ENCODE measurements at places on chromosomes 6 and 20. TPM values are rescaled to one million over a fixed set of nuclear protein-coding genes. Genes with fewer than 3 reads are reported as not detected.

- H3K4me1 ChIP-seq: peaks cover 4% of the 10 kb centered on the region
- H3K36me3 ChIP-seq: no peaks in the 10 kb centered on the region
- H3K4me3 ChIP-seq: no peak overlapping the region
- DNase-seq: no peak
- H3K27me3 ChIP-seq: no peaks in the 10 kb centered on the region
These were observed 9.9 kb downstream of the ANKRD66 start for GRCh38 chr6:46756469-46757213.

DNA sequence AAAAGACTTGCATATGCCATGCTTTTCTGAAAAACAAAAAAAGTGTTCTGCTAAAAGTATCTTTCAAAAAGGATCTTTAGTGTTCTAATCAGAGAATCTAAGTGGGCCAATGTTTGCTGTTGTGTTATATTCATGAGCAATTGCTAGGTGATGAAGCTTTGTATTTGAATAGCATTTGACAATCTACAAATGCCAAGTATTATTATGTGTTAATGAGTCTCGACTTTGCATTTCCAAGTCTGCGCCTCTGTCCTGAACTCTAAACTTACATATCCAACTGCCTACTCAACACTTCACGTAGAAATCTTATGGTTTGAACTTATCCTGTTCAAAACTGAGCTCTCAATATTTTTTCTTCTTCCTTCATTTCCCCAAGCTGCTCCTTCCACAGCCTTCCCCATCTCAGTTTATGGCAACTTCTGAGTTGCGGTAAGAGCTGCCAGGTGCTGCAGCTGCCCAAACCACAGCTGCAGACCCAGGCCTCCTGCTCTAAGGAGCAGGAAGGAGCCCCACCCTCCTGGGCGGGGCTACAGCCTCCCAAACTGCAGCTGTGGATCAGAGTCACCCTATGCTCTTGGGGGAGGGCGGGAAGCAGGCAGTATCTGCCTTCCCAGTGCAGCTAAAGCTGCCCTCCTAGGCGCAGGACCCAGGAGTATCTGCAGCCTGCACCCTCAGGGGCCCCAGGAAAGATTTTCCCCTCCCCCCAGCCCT, 16.7 kb upstream of the MAK start:
- DNase-seq: no peak
- H3K27me3 ChIP-seq: no peaks in the 10 kb centered on the region
- no peaks in the 10 kb centered on the region for H3K4me1 ChIP-seq

DNA sequence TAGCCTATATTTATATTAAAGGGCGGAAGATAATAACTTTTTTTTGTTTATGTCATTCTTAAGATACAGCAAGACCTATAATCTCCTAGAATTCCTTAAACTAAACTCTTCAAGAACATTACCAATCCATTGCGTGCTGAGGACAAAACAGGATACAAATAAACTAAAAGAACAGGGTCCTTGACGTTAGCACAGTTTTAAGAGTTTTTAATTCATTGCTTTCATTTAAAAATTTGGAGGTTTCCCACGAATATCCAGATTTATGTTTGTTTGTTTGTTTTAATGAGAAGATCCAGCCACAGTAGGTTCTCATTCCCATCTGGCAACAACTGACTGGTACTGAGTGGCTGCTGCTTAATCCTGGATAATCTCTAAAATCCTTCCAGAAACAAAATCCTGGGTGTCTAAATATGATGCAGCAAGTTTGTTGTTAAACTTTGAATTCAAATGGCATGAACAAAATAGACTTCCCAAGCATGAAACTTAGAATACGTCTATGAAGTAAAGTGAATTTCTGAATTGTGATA, 153.7 kb downstream of the HACE1 start:
- no peaks in the 10 kb centered on the region for H3K27me3 ChIP-seq
- H3K4me1 ChIP-seq: no peaks in the 10 kb centered on the region

- peaks cover 19% of the 10 kb centered on the region for H3K4me1 ChIP-seq
- H3K4me3 ChIP-seq: no peak overlapping the region
- no peaks in the 10 kb centered on the region for H3K27me3 ChIP-seq
- H3K27ac ChIP-seq: no peak overlapping the region
- no peak for DNase-seq
These were observed 115.6 kb downstream of the TMEM170B start for GRCh38 chr6:11653028-11653583.

DNA sequence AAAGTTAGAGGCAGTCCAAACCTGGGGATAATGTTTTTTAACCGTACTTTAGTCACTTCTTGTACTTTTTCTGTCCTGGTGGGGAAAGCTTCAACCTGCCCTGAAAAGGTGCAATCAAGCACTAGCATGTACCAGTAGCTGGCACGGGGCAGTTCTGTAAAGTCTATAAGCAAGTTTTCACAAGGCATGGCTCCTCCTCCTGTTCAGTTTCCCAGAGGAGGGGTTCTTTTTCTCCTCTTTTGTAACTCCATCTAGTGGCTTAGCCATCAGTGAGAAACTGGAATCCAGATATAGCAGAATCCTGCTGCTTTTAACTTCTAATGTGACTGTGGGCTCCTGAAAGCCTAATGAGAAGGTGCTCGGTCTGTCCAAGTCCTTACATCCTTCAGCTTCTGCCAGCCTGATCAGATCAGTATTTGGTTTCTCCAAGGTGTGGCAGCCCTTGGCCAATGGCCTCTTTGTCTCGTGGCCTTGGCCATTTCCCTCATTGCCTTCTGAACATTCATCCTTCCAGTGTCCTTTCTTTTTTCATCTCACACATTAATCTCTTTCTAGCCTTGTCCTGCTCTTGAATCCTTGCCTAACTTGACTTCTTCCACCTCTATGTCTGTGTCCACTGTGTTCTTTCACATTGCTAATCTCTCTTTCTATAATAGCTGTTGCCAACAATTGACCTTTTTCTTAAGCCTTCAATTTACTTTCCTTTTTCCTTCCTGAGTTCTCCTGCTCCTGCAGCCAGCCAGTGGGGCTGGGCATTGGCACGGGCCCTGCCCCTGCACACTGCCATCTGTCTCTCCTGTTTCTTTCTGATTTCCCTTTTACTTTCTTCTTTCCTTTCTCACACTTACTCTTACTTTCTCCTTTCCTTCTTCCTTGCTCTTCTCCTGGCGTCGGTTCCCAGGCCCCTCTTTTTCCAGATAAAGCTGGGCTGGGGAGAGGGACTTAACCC, 222.0 kb upstream of the SYNCRIP start:
- H3K36me3 ChIP-seq: no peaks in the 10 kb centered on the region
- 0 out of 2 replicates have a peak, but pooled peaks cover 4% of the 10 kb centered on the region for H3K27me3 ChIP-seq
- peaks cover 9% of the 10 kb centered on the region for H3K4me1 ChIP-seq
- no peak for DNase-seq
- no peak overlapping the region for H3K4me3 ChIP-seq
- no peak overlapping the region for H3K27ac ChIP-seq

- H3K4me3 ChIP-seq: no peak overlapping the region
- H3K36me3 ChIP-seq: no peaks in the 10 kb centered on the region
- no peak for DNase-seq
- no peaks in the 10 kb centered on the region for H3K4me1 ChIP-seq
- H3K27me3 ChIP-seq: no peaks in the 10 kb centered on the region
- H3K27ac ChIP-seq: no peak overlapping the region
These were observed 194.2 kb downstream of the PRL start for GRCh38 chr6:22102671-22103070.

DNA sequence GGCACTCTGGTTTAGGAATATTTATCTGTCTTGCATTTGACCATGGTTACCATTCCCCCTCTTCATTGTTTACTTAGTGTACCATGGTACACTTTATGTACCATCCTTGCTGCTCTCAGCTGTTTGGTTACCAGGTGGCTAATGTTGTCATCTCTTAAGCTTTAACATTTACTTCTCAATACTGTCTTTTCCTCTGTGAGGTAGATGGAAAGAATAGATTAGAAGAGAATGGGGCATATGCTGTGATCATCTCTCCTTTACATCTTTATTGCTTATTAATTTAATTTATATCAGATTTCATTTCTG, 109.2 kb downstream of the NCOA3 start:
- no peak overlapping the region for H3K27ac ChIP-seq
- H3K27me3 ChIP-seq: no peaks in the 10 kb centered on the region
- no peak overlapping the region for H3K4me3 ChIP-seq
- H3K36me3 ChIP-seq: no peaks in the 10 kb centered on the region
- DNase-seq: no peak

- H3K4me1 ChIP-seq: no peaks in the 10 kb centered on the region
- no peak overlapping the region for H3K27ac ChIP-seq
- H3K4me3 ChIP-seq: no peak overlapping the region
These were observed 26.9 kb downstream of the POPDC3 start for GRCh38 chr6:105152880-105153279.

DNA sequence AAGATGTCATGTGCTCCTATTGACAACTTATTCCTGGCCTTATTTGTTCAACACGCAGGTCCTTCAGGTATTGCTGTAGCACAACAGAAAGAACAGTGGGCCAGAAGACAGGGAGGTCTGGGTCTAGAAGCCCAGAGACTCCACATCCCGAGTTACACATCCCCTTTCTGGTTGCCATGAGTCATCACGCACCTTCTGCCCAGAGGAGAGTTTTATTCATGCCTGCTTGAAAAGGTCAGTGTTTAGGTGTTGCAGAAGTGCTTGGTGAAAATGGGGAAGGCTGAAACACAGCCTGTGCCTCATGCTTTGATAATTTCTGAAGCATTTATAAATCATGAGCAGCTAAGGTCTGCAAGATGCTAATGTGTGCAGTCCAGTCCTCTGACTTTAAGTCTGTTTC, 256.4 kb downstream of the GMPR start:
- H3K36me3 ChIP-seq: no peaks in the 10 kb centered on the region
- H3K4me3 ChIP-seq: no peak overlapping the region
- no peak for DNase-seq
- no peak overlapping the region for H3K27ac ChIP-seq
- no peaks in the 10 kb centered on the region for H3K27me3 ChIP-seq
- peaks cover 12% of the 10 kb centered on the region for H3K4me1 ChIP-seq

GRCh38 chr6:34549026-34549803, 6.9 kb downstream of the SPDEF start:
- H3K4me1 ChIP-seq: peaks cover 20% of the 10 kb centered on the region
- H3K4me3 ChIP-seq: no peak overlapping the region
- no peaks in the 10 kb centered on the region for H3K27me3 ChIP-seq

DNA sequence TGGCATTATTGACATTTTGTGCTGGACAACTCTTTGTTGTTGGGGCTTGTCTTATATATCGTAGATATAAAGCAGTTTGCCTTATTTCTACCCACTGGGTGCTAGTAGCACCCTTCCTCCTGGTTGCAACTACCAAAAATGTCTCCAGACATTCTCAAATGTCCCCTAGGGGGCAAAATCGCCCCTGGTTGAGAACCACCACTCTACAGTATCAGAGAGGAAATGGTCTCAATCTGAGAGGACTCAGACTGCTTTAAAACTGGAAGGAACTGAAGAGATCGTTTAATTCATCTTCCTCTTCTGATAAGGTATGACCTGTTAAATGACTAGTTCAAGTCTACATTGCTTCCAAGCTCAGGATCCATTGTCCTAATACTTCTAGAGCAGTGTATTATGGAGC, 14.9 kb downstream of the SH3BGRL2 start:
- no peak for DNase-seq
- no peaks in the 10 kb centered on the region for H3K4me1 ChIP-seq
- no peaks in the 10 kb centered on the region for H3K27me3 ChIP-seq
- H3K27ac ChIP-seq: no peak overlapping the region

DNA sequence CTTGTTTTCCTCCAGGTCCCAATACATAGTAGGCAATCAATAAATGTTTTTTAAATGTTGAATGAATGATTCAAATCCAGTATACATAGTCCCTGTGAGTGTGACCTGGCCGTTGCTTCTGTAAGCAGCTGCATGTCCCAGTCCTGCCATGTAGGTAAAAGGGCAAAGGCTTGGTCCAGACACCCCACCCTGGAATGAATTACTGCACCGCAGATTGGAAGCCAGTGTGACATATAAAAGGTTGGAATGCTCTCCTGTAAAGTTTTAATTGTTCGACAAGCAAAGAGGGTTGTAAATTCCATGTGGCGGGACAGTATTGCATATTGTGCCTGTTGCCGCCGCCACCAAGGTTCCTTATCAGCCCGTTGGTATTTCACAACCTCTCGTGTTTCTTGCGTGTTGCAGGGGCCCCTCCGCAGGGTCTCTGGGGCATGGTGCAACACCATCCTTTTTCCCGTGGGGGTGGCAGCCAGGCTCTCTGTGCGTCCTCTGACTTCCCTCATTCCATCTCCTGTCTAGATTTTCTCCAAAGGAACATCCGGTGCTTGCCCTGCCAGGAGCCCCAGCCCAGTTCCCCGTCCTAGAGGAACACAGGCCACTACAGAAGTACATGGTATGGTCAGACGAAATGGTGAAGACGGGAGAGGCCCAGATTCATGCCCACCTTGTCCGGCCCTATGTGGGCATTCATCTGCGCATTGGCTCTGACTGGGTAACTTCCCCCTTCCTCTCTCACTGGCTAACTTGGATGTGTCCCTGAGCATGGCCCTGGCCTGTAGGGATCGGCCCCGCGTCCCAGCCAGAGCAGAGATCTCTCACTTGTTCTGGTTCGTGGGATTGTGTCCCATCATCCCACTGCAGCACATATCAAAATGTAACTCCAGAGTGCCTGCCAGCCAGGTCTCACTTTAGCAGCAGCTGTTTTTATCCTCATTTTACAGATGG, 20.3 kb downstream of the POFUT1 start:
- no peaks in the 10 kb centered on the region for H3K27me3 ChIP-seq
- H3K27ac ChIP-seq: no peak overlapping the region
- peaks cover 17% of the 10 kb centered on the region for H3K36me3 ChIP-seq
- no peak overlapping the region for H3K4me3 ChIP-seq

GRCh38 chr6:146896062-146896813, 297.5 kb downstream of the ADGB start:
- H3K4me1 ChIP-seq: no peaks in the 10 kb centered on the region
- no peaks in the 10 kb centered on the region for H3K36me3 ChIP-seq
- no peak overlapping the region for H3K27ac ChIP-seq

DNA sequence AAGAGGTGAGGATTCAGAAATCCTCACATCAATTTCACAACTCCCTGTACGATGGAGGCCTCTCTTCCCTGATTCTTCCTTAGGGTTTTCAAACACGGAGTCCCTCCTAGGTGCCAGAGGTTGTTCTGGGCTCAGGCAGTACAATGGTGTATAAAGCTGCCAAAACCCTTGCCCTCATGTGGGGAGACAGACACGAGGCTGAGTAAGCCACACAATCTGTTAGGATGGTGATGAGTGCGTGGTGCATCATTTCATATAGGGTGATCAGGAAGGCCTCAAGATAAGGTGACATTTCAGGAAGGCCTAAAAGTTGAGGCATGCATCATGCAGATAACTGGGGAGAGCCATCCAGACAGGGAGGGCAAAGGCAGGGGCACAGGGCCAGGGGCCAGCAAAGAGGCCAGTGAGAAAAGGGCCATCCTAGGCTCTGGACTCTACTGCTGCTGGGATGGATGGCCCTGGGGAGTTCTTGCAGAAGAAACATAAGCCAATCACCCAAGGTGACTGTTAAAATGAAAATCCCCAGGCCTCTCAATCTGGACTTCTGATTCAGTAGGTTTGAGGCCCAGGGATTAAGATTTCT, 186.5 kb downstream of the PRKN start:
- DNase-seq: no peak
- no peaks in the 10 kb centered on the region for H3K36me3 ChIP-seq
- H3K27me3 ChIP-seq: no peaks in the 10 kb centered on the region
- no peaks in the 10 kb centered on the region for H3K4me1 ChIP-seq
- no peak overlapping the region for H3K27ac ChIP-seq

GRCh38 chr20:1629321-1629720, 9.5 kb upstream of the SIRPB1 start:
- no peak for DNase-seq
- peaks cover 10% of the 10 kb centered on the region for H3K4me1 ChIP-seq
- no peaks in the 10 kb centered on the region for H3K36me3 ChIP-seq
- H3K27me3 ChIP-seq: peaks cover 3% of the 10 kb centered on the region

The BPIFA1 gene
- not detected for total RNA-seq

The PIGU gene
- 25.1 TPM for total RNA-seq

The MATN4 gene
- 0.64 TPM for total RNA-seq

The TPBG gene
- total RNA-seq: 28.4 TPM

The UBD gene
- not detected for total RNA-seq

The RRP36 gene
- total RNA-seq: 63.4 TPM

The ERMARD gene
- 24.7 TPM for total RNA-seq
